Panc1 (cell line): ENCODE measurements at places on chromosomes 4 and X. TPM values are rescaled to one million over a fixed set of nuclear protein-coding genes. Genes with fewer than 3 reads are reported as not detected.
A peak's percentile ranks its signal among the peaks of the same experiment; 100 is the strongest.

- DNase-seq = no peak
- H3K4me1 ChIP-seq = no peaks in the 10 kb centered on the region
- no peak overlapping the region for H3K4me3 ChIP-seq
- H3K27ac ChIP-seq = no peak overlapping the region
- H3K27me3 ChIP-seq = no peaks in the 10 kb centered on the region; the same call in 1 of the 2 replicates
Observed at GRCh38 chr4:105543881-105544280, 8.5 kb upstream of the ARHGEF38 start.

DNA sequence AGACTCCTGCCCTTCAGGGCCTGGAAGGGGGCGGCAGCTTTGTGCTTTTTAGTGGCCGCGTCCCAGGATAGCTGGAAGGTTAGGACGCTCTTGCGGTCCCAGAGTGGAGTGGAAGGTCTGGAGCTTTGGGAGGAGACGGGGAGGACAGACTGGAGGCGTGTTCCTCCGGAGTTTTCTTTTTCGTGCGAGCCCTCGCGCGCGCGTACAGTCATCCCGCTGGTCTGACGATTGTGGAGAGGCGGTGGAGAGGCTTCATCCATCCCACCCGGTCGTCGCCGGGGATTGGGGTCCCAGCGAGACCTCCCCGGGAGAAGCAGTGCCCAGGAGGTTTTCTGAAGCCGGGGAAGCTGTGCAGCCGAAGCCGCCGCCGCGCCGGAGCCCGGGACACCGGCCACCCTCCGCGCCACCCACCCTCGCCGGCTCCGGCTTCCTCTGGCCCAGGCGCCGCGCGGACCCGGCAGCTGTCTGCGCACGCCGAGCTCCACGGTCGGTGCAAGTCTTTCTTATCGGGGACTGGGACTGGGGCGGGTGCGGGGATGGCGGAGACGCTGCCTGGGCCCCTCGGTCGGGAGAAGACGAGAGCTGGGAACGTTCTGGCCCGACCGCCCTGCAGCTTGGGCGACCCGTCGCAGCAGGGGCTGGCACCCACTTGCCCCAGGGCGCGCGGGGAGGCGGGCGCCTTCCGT lies at the start of gene EDNRA:
Gene EDNRA (plus strand): TSS at position 207 of the 686 bp plus-strand sequence. CDS start 4,585 bp downstream, outside the sequence.
- no peak within 1 kb of the TSS for H3K27ac ChIP-seq
- no peak for DNase-seq
- H3K27me3 ChIP-seq = peaks cover 2% of the 10 kb centered on the region; the same call in 1 of the 2 replicates

GRCh38 chrX:153934762-153935325 lies at the start of gene NAA10:
NAA10 (minus strand) TSS chrX:153935037; CDS start chrX:153934904, 133 bp downstream.
- H3K36me3 ChIP-seq = peaks cover 3% of the 10 kb centered on the region
- no peaks in the 10 kb centered on the region for H3K27me3 ChIP-seq
- no peak for DNase-seq
- H3K4me3 ChIP-seq = peak within 1 kb of the TSS; percentile 94
- peak within 1 kb of the TSS; percentile 75 for H3K27ac ChIP-seq
- H3K4me1 ChIP-seq = peaks cover 18% of the 10 kb centered on the region

DNA sequence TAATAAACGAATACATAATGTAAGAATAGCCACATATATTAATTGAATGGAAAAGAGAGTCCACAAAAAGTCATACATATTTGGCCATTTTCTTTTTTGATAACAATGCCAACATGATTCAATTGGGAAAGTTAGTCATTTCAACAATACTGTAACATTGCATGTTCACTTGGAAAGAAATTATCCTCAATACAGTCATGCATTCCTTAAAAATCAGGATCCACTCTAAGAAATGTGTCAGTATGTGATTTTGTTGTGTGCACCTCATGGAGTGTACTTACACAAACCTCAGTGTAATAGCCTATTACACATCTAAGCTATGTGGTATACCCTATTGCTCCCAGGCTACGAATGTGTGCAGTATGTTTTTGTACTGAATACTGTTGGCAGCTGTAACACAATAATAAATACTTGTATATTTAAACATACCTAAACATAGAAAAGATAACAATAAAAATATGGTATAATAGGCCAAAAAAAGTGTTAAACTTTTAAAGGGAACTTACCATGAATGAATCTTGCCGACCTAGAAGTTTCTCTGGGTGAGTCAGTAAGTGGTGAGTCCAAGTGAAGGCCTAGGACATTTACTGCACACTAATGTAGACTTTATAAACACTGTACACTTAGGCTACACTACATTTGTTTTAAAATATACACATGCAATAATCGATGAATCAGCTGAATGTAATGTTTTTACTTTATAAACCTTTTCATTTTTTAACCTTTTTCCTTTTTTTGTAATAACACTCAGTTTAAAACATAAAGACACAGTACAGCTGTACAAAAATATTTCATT lies 806.8 kb downstream of the PCDH18 start:
- no peak overlapping the region for H3K4me3 ChIP-seq
- DNase-seq = no peak
- no peaks in the 10 kb centered on the region for H3K36me3 ChIP-seq
- no peaks in the 10 kb centered on the region for H3K4me1 ChIP-seq
- H3K27ac ChIP-seq = no peak overlapping the region

- H3K36me3 ChIP-seq = no peaks in the 10 kb centered on the region
- H3K27ac ChIP-seq = no peak overlapping the region
- H3K27me3 ChIP-seq = no peaks in the 10 kb centered on the region
- no peaks in the 10 kb centered on the region for H3K4me1 ChIP-seq
Observed at GRCh38 chrX:69264158-69264581, 98.9 kb upstream of the PJA1 start.

- no peaks in the 10 kb centered on the region for H3K36me3 ChIP-seq
- H3K4me1 ChIP-seq = no peaks in the 10 kb centered on the region
- no peak overlapping the region for H3K4me3 ChIP-seq
- H3K27me3 ChIP-seq = no peaks in the 10 kb centered on the region
- no peak overlapping the region for H3K27ac ChIP-seq
Observed at GRCh38 chr4:23374259-23374658, 515.6 kb downstream of the PPARGC1A start.

GRCh38 chr4:95114521-95114920 lies 356.8 kb downstream of the BMPR1B start:
- no peak overlapping the region for H3K4me3 ChIP-seq
- H3K4me1 ChIP-seq = no peaks in the 10 kb centered on the region
- DNase-seq = no peak
- no peaks in the 10 kb centered on the region for H3K27me3 ChIP-seq

The POF1B gene
- 0.08 TPM for total RNA-seq

The GUCY1A1 gene
- 0.57 TPM for total RNA-seq
